ENCODE measurements at places on chromosomes 1 and 21.

GRCh38 chr1:167000546-167000945 is 11.5 kb downstream of the MAEL start:
- DNase-seq: no peak

GRCh38 chr1:210932104-210932503 is 201.8 kb downstream of the KCNH1 start:
- no peak for DNase-seq

- no peak for DNase-seq
These were observed 29.7 kb downstream of the MYSM1 start for GRCh38 chr1:58670181-58670580.

DNA sequence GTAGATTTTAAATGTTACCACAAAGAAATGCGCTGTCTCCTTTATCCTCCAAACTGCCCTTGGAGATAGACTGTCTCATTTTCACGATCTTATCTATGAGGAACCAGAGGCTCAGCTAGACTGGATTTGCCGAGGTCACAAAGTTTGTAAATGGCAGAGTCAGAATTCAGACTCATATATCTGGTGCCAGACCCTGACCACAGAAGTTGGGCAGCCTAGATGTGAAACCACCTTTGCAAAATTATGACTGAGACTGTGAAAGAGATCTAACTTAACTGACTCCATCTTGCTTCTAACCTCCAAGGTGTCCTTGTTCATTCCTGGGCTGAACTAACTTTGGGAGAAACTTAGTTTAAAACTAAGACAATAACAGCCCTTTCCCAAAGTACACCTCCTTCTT is 14.1 kb downstream of the CNR2 start:
- no peak for DNase-seq

GRCh38 chr1:21783679-21784603 is 992 bp upstream of the USP48 start:
- no peak for DNase-seq

- no peak for DNase-seq
These were observed 71.4 kb upstream of the HSPA13 start for GRCh38 chr21:14454016-14455009.

DNA sequence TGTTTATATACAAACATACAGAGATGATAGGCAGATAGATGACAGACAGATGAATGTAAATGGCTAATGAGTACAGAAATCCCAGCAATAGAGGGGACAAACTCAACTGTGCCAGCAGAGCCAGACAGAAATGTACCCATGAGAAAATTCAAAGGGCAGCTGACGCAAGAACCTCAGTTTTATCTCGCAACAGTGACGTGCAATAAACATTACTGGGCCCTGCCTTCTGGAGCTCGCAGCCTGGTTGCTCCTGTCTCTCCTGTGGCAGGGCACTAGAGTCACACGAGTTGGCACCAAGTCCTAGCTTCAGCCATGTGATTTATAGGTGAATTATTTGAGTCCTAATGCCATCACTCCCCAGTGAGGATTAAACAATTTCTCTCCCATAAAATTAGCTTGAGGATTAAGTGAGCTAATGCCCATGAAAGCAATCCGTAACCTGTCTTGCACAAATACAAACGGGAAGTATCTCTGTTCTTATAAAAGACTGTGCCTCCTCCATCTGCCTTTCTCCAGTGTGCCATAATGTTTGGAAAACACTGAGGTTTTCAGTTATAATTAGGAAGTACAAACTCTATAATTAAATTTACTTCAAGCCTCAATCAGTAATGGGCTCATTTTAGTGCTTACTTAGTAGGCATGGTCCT is 50.7 kb downstream of the VAV3 start:
- no peak for DNase-seq

Measured in activated CD4-positive, alpha-beta T cell treated with anti-CD3 and anti-CD28 coated beads, Interleukin-2, amount 50 U/mL, for 48 hours (primary cell).